Ovary (tissue), 10 donors: ENCODE measurements at places on chromosomes 4 and X.

- no peak overlapping the region for H3K27ac ChIP-seq
- H3K36me3 ChIP-seq = no peaks in the 10 kb centered on the region
- DNase-seq = no peak
Observed at GRCh38 chrX:16511796-16512776, 137.9 kb upstream of the S100G start.

DNA sequence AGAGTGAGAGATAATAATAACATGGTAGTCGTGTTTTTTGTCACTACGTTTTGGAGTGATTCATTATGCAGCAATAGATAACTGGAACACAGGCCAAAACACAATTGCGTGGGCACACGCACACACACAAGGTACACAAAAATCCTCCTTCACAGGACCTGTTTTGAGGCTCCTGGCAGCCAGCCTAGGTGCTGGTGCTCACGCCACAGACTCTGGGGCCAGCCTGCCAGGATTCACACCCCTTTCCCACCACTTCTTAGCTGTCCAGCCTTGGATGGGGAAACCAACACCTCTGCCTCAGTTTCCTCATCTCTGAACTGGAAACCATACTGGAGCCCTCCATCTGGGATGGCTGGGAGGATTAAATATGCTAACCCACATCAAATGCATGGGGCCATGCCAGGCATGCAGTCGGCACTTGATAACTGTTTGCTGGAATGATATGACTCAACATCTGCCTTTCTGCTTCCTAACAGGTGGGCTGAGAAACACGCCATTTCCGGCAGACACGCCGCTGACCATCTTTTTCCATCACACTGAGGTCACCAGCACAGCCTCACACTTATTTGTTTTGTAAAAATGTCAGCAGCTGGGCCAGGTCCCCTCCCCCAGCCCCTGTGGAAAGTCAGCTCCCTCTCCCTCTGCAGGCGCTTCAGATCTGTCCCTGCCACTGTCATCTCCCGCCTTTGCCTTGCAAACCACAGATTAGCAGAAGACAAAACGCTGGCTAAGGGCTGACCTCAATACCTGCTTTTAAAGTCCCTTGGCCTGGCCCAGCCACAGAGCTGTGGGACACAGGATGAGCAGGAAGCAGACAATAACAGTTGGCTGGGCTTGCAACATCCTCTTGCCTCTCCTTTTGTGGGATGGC is 237.5 kb downstream of the BCOR start:
- no peaks in the 10 kb centered on the region for H3K4me1 ChIP-seq
- no peaks in the 10 kb centered on the region for H3K36me3 ChIP-seq
- no peak for DNase-seq
- no peak overlapping the region for H3K4me3 ChIP-seq

DNA sequence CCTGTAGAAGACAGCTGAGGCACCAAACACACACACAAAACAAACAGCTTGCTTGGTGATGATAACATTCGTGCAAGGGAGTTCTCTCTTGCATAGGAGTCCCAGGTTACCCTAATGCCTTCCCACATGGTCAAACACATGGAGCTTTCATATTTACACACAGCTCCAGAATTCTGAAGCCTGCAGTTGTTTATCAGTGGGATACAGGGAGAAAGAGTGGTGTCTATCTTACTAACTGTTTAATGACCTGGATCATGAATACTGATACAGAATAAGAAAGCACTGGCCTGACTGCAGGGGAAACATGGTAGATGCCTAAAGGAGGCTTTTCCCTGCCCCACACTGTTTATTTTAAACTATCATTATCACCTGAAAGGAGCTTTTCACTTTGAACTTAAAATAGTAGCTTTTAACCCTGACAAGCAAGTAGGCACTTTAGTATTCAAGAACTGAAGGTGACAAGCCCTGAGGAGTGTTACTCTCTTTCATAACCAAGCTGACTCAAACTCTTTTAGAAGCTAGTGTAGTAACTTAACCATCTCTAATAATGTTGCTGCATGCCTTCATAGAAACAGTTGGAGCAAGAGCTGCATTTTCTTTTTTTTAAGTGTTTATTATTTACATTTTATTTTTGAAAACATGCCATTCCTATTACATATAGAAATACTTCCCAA is 15.6 kb downstream of the TET2 start:
- no peak overlapping the region for H3K4me3 ChIP-seq
- peaks cover 2% of the 10 kb centered on the region for H3K4me1 ChIP-seq
- DNase-seq = no peak
- H3K36me3 ChIP-seq = no peaks in the 10 kb centered on the region
- H3K27me3 ChIP-seq = no peaks in the 10 kb centered on the region

GRCh38 chrX:3585719-3586118 is 127.7 kb downstream of the PRKX start:
- no peak overlapping the region for H3K27ac ChIP-seq
- no peak overlapping the region for H3K4me3 ChIP-seq
- no peak for DNase-seq
- no peaks in the 10 kb centered on the region for H3K27me3 ChIP-seq

GRCh38 chr4:45241976-45242375 is 515.6 kb upstream of the GNPDA2 start:
- DNase-seq = no peak
- no peak overlapping the region for H3K4me3 ChIP-seq
- no peak overlapping the region for H3K27ac ChIP-seq
- no peaks in the 10 kb centered on the region for H3K4me1 ChIP-seq
- H3K36me3 ChIP-seq = no peaks in the 10 kb centered on the region

GRCh38 chr4:72326692-72327632 is 242.1 kb downstream of the ADAMTS3 start:
- H3K36me3 ChIP-seq = no peaks in the 10 kb centered on the region
- H3K4me1 ChIP-seq = no peaks in the 10 kb centered on the region
- no peak overlapping the region for H3K4me3 ChIP-seq
- DNase-seq = no peak
- H3K27ac ChIP-seq = no peak overlapping the region

DNA sequence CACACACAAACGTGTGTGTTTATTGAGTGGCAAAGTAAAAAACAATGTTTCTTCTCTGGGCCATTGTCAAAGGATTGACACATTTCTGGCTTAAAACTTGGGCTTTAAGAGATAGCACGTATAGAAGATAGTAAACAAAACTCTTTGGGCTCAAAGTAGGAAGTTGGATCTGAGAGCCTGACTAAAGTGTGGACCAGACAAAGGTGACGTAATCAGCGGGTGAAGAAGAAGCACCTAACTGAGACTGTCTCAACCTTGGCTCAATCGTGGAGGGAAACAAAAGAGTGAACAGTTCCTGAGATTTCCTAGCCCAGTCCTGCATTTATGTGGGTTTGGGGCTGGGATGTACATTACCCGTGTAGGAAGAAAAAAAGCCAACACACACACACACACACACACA is 13.7 kb downstream of the PFKFB1 start:
- no peaks in the 10 kb centered on the region for H3K36me3 ChIP-seq
- no peaks in the 10 kb centered on the region for H3K4me1 ChIP-seq
- H3K27ac ChIP-seq = no peak overlapping the region
- no peak overlapping the region for H3K4me3 ChIP-seq
- H3K27me3 ChIP-seq = no peaks in the 10 kb centered on the region
